Activated naive CD8-positive, alpha-beta T cell treated with anti-CD3 and anti-CD28 coated beads, Interleukin-2, amount 10 ng/mL, durations not matched to agents 7 days and 5 days (primary cell): ENCODE measurements at places on chromosomes 1 and 21. TPM values are rescaled to one million over a fixed set of nuclear protein-coding genes. Genes with fewer than 3 reads are reported as not detected.

DNA sequence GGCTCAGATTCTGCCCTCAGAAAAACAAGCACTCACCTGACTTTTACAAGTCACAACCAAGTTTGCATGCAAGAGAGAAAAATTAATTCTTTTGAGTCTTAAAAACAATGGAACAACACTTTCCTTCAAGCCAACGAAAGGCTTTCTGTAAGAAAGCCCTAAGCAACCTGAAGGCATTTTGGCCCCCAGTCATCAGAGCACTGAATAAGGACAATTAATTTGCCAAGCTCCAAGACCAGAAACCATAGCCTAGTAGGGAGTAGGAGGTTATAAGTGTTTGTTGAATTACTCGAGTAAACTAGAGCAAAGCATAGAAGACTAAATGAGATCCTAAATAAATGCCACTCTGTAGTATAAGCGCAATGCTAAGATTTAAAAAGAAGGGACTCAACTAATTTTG, 4.7 kb downstream of the TGFBR3 start:
- H3K4me3 ChIP-seq = no peak overlapping the region
- H3K36me3 ChIP-seq = peaks cover 1% of the 10 kb centered on the region
- no peak overlapping the region for H3K27ac ChIP-seq
- peaks cover 50% of the 10 kb centered on the region for H3K27me3 ChIP-seq

- peaks cover 28% of the 10 kb centered on the region for H3K36me3 ChIP-seq
- DNase-seq = no peak
- H3K4me3 ChIP-seq = no peak overlapping the region
Observed at GRCh38 chr1:220139966-220140365, 46.0 kb downstream of the IARS2 start.

- H3K36me3 ChIP-seq = peaks cover 13% of the 10 kb centered on the region
- H3K27me3 ChIP-seq = no peaks in the 10 kb centered on the region
- no peak overlapping the region for H3K4me3 ChIP-seq
Observed at GRCh38 chr1:153543736-153544135, 1.9 kb downstream of the S100A4 start.

GRCh38 chr1:51875291-51875772, 3.2 kb downstream of the NRDC start:
- H3K27ac ChIP-seq = no peak overlapping the region
- peaks cover 23% of the 10 kb centered on the region for H3K36me3 ChIP-seq
- DNase-seq = no peak
- H3K4me3 ChIP-seq = peak overlapping the region; percentile 64
- H3K27me3 ChIP-seq = no peaks in the 10 kb centered on the region

Gene TMPRSS2
- not detected for total RNA-seq
